ENCODE measurements at places on chromosomes 2 and 18.

DNA sequence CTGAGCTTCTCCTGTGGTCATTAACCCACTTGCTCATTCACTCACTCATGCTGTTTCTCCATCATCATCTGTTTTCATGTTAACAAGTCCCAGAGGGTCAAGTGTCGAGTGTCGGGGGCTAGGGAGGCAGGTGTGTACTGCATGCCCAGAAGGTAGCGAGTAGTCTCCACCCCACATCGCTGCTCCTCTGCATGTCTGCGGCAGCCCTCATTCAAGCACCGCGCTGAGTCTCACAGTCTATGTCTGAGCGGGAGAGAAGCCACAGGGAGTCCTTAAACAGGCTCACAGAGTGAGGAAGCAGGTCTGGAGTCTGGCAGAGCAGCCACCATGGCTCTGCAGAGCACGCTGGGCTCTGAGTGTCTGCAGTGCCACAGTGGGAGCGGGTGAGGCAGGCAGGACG, 121.3 kb upstream of the IL1R2 start:
- DNase-seq = no peak

- DNase-seq = no peak
These were observed 530.2 kb upstream of the LINC00305 start for GRCh38 chr18:64679121-64679520.

DNA sequence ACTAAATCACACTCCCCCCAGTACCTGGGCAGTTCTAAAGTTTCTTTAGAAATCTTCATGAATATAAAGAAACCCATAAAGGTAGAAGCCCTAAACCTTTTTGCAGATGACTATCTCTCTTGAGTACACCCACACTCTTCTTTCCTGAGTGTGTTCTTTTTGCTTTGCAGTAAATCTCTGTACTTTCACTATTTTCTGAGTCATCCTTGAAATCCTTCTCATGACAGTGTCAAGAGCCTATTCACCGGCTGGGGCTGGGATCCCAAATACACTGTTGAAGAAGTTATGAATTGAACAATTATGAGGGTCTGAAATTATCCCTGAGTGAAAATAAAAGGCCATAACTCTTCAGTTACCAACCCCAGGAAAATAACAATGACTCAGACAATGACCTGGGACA, 133.9 kb upstream of the CCDC195 start:
- no peak for DNase-seq

DNA sequence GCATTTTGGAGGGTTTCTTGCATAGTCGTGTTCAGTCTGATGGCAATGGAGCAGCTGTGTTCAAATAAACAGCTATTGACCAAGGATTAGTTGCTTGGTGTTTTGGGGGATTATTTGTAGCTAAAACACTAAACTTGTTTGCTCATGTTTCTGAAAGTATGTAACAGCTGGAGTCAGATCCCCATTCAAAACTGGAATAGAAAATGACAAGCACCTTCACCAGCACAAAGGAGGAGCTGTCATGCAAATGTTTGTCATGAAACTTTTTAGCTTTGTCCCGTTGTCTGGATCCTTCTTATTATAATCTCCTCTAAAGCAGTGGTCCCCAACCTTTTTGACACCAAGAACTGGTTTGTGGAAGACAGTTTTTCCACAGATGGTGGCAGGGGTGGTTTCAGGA, 96.9 kb upstream of the ZNF236 start:
- no peak for DNase-seq

- DNase-seq = no peak
These were observed 457.7 kb downstream of the CBLN2 start for GRCh38 chr18:72086421-72086820.

- DNase-seq = no peak
These were observed 99.4 kb downstream of the NEB start for GRCh38 chr2:151634736-151635467.

- DNase-seq = no peak
These were observed 181.5 kb downstream of the EN1 start for GRCh38 chr2:118665784-118666529.

- no peak for DNase-seq
These were observed 119.0 kb upstream of the ITGA6 start for GRCh38 chr2:172308253-172308935.

DNA sequence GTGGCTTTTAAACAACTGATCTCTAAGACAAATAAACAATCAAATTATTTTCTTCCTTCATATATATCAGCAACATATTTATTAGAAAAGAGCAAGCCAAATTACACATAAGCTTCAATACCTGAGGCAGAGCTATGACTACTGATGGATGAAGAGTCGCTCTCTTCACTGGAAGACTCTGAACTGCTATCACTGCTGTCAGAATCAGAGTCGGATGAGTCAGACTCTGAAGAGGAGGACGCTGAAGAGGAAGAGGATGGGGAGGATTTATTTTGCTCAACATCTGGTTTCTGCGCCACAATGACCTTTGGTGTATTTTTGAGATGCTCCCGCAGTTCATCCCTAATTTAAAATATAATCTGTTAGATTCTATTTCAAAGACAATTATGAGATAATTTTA, 56.7 kb downstream of the CWC22 start:
- no peak for DNase-seq

GRCh38 chr18:51998711-51999110, 341.3 kb upstream of the DCC start:
- DNase-seq = no peak

DNA sequence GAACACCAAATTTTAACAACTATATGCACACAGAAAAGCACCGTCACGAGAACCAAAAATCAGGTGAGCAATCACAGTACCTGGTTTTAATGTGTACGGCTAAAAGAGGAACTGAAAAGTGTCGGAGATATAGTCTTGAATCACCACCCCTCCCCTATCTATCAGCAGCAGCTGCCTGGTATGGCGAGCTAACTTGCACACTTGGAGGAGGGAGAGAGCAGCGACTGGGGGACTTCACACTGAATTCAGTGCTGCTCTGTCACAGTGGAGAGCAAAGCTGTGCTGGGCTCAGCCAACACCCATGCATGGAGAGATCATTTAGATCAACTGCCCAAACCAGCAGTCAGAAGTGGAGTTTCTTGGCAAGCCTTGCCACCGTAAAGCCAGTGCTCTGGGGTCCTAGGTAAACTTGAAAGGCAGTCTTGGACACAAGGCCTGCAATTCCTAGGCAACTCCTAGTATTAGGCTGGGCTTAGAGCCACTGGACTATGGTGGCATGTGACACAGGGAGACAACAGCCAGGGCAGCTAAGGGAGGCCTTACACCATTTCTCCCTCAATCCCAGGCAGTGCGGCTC, 89.2 kb upstream of the CD226 start:
- no peak for DNase-seq
